ENCODE measurements at places on chromosomes 7 and 10.

GRCh38 chr7:20911081-20911480, 124.4 kb upstream of the SP8 start:
- no peak for DNase-seq

DNA sequence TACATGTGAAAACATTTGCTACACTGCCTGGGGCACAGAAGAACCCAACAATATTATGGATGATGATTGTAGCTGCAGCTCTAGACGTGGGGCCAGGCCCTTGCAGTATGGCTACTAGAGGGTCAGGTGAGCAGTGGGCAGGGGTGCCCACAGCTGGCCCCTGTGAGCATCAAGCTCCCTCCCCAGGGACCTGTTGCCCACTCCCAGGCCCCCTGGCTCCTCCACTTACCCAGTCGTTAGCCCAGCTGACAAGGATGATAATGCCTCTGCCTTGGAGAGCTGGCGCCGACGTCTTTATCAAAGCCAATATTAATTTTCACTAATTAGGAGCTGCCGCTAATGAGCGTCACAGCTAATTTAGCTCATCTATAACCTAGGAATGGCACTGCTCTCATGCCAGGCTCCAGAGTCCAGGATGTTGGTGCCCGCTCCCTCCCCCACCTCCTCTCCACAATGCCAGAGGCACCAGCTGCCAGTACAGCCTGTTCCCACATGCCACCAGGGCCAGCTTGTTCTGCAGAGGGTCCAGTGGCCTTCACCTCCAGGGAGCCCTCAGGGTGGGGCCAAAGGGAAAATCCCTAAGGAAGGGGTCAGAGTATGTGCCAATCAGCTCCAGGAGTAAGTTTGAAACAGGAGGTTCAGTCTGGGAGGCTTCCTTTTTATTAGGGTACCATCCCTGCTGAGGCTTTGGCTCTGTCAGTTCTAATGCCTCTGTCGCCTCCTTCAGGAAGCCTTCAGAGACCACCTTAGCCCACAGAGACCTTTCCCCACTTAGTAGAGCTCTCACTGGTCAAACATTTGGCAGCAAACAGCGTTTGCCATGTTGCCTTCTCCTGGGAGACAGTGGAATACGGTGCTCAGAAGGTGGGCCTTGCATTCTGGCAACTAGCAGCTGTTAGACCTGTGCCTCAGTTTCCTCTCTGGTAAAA, 77.2 kb downstream of the CDH23 start:
- no peak for DNase-seq

DNA sequence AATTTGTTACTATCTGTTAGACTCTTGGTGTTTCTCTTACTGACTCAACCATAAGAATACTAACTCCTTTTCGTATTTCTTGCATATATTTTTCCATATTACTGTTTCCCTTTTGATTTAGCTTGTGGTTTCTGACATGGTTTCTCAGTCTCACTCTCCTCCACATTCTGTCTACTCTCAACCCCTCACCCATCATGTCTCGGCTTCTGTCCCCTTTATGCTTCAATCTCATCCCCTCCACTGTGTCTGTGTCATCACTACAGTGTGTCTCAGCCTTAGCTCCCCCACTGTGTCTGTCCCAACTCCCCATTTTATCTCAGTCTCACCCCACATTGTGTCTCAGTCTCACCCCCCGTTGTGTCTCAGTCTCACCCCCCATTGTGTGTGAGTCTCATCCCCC, 126.9 kb downstream of the VIPR2 start:
- peak; percentile 7 for DNase-seq

- DNase-seq: no peak
Measured at GRCh38 chr7:9776900-9777299, 1196.8 kb upstream of the PHF14 start.

DNA sequence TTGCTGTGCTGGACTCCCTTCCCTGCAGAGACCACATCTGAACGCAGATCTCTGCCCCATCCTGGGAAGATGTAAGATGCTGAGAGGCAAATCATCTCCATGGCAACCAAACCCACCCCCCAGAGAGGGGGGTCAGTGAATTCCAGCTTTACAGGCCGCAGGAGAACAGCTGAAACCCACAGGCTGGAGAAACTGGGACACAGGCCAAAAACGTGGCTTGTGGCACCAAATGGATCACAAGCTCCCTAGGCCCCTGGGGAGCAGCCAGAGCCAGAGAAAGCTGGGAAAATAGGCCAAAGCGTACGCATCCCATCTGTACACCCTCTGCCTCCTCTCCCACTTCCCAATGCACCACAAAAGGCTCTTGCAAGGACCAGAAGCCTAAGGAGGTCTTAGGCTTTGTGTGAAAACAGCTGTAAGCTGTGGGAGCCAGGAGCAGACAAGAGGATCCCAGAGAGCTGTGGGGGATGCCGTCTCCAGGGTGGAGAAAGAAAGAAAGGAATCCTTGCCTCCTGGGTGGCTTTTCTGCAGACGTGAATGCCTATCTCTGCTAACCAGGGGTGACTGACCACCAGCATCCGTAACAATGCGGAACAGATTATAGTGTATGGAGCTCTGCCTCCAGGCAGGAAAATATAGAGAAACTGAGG, 59.5 kb downstream of the TMEM130 start:
- no peak for DNase-seq

- peak; percentile 6 for DNase-seq
Measured at GRCh38 chr10:63819753-63820329, 298.6 kb downstream of the REEP3 start.

- DNase-seq: no peak
Measured at GRCh38 chr7:36840904-36841303, 116.6 kb upstream of the AOAH start.

DNA sequence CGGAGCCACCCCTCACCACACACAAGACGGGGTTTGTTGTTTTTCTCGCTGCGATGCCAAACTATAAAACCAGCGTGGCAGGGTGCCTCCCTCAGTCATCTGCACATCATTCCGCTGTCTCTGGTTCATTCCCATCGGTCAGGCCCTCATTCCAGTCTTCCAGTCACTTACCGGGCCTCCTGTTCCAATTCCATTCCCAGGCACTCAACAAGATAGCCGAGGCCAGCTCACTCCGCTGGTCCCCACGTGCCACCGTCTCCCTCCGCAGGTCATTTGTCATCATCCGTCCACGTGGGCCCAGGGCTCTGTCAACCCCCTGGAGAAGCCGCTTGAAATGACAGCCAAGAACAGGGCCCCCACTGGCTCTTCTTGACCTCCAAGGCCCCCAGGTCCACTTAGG, 6.1 kb upstream of the TMEM184A start:
- no peak for DNase-seq

DNA sequence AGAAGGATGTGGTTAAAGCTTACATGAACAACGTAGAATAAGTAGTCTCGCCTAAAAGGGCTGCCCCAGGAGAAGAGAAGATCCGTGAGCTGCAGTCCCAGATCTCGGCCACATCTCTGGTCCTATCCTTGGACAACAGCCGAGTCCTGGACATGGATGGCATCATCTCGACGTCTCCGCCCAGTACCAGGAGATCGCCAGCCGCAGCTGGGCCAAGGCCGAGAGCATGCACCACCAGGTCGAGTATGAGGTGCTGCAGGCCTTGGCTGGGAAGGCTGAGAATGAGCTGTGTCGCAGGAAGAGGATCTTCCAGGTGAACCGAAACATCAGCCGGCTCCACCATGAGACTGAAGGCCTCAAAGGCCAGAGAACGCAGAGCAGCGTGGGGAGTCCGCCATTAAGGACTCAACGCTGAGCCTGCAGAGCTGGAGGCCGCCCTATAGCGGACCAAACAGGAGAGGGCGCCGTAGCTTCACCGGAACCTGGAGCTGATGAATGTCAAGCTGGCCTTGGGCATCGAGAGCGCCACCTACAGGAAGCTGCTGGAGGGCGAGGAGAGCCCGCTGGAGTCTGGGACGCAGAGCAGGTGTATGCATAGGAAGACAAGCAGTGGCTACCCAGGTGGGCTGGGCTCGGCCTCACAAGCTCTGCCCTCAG, 22.2 kb downstream of the LIPK start:
- peak; percentile 55 for DNase-seq

DNA sequence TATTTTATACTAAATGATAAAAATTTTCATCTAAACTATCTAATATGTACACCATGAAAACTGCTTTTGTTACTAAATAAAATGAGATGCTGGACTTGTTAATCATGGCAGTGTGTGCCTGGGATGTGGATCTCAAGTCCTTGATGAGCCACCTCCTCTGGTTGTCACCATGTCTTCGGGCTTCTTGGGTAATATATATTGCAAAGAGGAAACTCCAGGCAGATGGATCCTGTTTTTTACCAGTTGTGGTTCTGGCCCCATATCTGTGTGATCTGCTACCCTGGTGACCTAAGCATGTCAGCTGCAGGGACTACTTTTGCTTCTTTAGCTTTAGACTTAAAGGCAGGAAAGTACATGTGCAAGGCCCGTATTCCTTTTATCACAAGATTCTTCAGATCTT, 46.2 kb downstream of the TMEM60 start:
- DNase-seq: no peak

GRCh38 chr10:24091256-24091655, 117.7 kb upstream of the KIAA1217 start:
- no peak for DNase-seq

DNA sequence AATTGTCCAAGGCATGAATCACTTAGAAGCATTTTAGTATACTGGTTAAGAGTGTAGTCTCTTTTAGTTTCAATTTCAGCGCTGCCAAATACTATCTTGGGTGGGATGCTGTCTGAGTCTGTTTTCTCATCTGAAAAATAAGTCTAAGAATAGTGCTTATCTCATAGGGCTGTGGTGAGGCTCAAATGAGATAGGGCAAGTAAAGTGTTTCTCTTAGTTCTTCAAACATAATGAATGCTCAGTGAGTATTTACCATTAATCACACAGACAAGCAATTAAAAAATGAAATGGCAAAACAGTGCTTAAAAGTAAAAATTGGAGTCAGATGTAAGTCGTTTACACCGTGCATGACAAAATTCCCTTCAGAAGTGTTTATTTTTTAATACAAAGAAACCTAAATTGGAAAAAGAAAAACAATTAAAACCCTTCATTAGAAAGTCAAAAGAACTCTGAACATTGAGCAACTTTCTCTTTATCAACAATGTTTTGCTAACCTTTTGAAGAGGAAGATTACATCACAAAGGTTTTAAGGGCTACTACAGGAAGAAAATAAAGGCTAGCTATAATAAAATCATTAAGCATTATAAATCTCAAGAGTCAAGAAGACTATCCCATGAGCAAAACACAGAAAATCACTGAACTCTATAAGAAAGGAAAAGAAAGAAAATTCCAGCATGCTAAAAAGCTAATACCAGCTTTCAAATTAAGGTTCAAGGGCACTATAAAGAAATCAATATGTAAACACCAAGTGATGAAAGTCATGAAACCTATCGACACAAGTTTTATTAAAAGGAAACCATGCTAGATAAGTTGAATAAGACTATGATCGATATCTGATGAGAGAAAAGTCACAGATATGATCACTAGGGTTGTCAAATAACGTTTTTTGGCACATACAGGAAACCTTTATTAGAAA, 45.6 kb upstream of the C1GALT1 start:
- DNase-seq: no peak

DNA sequence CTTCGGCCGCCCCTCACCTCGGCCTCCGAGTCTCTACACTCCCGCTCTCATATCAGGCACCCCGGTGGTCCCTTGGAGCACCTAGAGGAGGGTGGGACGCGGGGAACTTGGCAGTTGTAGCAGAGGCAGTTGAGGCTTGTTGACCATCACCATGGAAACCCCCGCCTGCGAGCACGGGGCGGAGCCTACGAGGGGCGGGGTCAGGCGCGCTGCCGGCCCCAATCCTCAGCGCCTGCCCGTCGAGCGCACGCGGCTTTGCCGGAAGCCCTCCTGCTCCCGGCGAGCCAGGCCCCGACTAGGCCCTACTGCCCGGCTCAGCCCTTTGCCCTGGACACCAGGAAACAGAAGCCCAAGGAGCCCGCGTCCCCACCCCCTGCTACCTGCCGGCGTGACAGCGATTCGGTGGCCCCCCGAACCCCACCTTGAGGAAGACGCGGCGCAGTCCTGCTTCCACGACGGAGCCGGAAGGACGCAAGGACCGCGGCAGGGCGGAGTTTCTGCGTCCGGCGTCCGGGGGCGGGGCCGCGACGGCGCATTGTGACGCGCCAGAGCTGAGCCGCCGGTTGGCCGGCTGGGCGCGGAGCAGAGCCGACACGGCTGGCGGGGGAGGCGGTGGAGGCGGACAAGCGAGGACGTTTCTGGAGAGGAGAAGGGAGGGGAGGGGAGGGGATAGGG, at the start of gene HNRNPF:
Gene HNRNPF, minus strand, starts transcription at position 477 of the 675 bp plus-strand sequence. CDS start 21,302 bp downstream, outside the sequence.
- DNase-seq: peak; percentile 89

- no peak for DNase-seq
Measured at GRCh38 chr7:139738101-139738489, 39.7 kb downstream of the HIPK2 start.

DNA sequence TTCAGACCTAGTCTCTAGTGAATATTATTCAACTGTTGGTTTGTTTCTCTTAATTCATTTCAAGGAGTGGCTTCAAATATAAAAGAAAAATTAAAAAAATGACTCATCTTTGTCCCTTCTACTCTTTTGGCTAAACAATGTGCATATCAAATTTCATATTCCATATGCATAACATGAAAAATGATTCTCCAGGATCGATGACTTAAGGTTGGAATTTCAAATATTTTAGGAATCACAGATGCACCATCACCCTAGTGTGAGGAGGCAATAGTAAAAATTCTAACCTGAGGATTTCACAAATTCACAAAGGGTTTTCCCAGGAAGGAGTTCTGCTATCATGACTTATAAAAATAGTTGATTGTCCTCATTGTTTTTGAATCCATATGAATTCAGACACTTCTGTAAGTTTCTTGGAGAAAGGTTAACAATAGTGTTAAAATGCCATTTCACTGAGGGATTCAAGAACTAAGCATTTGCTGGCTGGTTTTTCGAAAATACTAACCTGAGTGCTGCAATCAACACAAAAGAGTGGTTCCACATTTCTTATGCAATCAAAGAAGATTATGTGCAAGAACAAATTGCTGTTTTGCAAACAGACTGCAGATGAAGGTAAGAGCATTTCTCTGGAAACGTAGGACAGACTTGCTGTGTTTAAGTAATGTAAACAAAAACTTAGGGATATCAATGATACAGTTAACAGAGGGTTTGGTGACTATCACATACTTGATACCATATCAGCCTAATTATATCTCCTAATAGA, 547.5 kb upstream of the LRRTM3 start:
- DNase-seq: no peak

GRCh38 chr7:79176859-79177477, 276.5 kb downstream of the MAGI2 start:
- no peak for DNase-seq

DNA sequence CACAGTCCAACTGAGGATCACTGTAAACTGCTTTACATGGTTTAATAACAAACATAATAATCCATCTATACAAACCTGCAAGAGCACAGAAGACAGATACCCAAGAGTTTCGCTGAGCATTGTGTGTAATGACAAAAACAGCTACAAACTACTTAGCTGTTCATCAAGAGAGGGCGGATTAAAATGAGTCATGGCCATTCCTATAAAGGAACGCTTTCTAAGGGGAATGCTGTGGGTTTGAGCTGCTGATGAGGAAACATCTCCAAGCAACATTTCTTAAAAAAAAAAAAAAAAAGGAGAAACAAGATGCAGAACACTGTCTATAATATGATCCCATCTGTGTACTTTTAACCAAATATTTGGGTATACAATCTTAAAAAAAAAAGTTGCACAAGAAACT, 33.8 kb downstream of the VOPP1 start:
- no peak for DNase-seq
